Fibroblast of skin of left quadriceps (primary cell): ENCODE measurements at places on chromosomes 7 and 10.

GRCh38 chr10:21814866-21815265 lies 188.7 kb downstream of the DNAJC1 start:
- no peak for DNase-seq

DNA sequence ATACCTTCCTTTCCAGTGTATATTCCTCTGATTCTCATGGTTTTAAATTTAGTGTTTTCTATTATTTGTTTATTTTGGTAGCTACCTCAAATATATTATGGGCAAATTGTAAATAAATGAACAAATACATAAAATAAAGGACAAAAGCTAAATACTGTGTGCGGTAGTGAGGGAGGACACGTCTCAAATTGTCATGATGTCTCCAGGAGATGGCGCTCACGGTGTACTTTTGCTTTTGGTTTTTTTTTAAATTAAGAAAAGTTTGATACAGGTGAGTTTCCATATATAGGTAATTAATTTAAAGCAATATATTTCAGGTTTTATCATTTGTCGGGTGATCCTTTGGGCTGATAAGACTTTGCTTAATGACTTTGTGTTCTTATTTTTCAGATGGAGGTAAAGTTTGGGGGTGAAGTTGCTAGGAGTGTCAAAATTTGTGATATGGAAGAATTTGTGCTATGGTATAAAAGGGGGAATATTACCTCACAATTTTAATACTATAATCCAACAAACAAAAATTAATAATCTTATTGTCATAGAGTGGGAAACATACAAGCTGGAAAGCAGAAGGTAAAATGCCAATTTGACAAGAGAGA lies 68.4 kb upstream of the TMEM229A start:
- DNase-seq = no peak

DNA sequence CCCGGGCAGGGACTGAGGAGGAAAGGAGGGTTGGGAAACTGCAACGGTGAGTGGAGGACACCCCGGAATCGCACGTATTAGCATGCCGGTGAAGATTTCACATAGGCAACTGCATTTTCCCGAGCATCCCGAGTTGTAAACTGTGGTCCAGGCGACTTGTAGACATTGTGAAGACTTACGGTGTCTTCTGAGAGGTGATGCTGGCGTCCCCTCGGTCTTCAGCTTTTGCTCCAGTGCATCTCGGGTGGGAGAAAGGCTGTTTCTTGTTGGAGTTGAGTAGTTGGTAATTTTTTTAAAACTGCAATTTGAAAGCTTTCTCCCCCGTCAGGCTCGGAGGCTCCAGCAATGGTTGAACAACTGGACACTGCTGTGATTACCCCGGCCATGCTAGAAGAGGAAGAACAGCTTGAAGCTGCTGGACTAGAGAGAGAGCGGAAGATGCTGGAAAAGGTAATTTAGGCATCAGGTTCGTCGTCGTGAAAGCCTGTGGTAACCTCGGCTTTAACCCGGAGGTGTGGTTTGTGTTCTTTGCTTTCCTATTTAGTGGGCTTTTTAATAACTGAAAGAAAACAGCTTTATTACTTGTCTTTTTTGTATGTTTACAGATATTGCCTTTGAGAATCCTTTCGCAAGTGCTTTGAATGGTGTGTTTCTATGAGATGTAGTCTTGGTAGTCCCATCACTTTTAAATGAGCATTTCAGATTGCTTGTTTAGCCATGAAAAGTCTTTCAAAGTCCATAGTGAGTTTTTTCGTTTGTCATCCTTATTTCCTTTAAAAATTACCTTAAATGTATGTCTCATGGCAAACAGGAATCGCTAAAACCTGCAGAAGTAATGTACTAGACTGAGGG lies 687 bp downstream of the HELLS start:
- no peak for DNase-seq

DNA sequence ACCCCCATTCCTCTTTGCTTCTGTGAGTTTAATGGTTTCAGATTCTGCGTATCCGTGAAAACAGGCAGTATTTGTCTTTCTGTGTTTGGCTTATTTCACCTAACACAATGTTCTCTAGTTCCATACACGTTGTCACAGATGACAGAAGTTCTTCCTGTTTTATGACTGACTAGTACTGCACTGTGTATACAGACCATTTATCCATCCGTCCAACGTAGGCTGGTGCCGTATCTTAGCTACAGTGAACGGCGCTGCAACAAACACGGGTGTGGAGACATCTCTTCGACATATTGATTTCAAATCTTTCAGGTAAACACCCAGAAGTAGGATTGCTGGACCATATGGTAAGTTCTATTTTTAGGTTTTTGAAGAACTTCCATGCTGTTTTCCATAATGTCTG lies 181.7 kb downstream of the PARD3 start:
- no peak for DNase-seq

- no peak for DNase-seq
Observed at GRCh38 chr10:34766811-34767494, 48.1 kb downstream of the PARD3 start.

- no peak for DNase-seq
Observed at GRCh38 chr7:871900-872537, 4.3 kb upstream of the GET4 start.

DNA sequence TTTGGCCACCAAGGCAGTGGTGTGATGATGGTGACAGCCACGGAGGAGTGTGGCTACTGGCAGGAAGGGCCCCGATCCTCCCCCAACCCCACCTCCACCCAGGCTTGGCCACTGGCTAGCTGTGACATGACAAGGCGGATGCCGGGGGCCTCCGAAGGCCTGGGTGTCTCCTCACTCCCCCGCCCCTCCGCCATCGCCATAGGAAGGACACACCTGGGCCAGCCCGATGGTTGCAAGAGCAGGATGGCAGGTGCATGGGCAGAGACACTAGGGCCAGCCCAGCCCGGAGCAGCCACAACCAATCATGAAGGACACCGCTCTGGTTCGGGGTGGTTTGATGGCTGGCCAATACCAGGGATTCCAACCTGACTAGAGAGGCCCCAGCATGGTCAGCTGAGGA lies 81.0 kb downstream of the PTPRN2 start:
- no peak for DNase-seq

DNA sequence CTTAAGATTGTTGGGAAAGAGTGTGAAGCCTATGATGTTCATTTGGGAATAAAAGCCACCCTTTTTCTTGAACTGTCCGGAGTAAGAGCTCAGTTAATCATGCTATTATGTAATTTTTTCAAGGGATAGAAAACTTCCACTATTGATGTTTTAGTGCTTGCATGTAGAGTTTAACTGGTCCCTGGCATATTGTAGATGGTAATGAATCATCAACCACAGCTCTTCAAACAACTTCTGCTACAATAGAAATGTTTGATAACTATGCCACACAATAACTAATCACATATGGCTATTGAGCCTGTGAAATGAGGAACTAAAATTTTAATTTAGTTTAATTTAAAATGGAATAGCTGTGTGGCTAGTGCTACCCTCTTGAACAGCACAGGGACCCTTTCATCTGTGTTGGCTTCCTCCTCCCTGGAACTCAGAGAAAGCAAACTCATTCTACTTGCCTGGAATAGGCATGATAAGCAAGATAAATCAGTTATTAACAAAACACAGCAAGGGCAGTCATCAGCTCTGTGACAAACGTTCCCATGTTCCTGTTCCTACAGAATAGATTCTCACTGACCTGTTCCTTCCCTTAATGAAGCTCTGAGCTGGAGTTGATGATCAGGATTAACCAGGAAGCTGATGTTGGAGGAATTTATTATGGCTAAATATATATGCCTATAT lies 4.9 kb upstream of the SRI start:
- no peak for DNase-seq

DNA sequence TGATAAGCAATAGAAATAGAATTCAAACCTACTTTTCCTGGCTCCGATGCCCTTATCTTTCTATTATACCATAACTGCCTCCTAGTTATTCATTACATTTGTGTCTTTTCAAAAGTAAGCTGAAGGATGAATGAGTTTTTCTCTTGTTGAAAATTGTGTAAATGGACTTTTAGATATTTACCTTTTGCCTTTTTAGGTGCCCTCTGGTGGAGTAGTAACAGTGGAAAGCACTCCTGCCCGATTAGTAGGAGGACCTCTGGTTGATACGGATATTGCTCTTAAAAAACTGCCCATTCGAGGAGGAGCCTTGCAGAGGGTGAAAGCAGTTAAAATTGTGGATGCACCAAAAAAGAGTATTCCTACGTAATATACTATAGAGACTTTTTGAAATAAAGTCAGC lies 11.2 kb downstream of the FAM237B start:
- no peak for DNase-seq

DNA sequence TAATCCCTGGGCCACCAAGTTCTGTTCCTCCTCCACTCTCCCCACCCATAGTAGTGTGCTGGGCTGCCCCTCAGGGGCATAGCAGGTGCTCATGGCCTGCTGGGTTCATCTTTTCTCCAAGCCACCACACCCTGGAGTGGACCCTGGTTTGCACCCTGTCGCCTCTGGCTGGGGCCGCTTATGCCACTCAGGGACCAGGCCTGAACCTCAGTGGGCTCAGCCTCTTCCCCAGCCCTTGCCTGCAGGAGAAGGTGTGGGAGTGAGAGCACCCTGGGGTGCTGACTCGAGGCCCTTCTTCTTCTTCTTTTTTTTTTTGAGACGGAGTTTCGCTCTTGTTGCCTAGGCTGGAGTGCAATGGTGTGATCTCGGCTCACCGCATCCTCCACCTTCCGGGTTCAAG lies 10.2 kb downstream of the CLIP2 start:
- no peak for DNase-seq

DNA sequence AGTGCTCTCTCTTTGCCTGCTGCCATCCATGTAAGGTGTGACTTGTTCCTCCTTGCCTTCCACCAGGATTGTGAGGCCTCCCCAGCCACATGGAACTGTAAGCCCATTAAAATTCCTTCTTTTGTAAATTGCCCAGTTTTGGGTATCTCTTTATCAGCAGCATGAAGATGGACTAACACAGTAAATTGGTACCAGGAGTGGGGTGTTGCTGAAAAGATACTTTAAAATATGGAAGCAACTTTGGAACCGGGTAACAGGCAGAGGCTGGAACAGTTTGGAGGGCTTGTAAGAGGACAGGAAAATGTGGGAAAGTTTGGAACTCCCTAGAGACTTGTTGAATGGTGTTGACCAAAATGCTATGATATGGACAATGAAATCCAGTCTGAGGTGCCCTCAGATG lies 63.8 kb upstream of the PPP1R9A start:
- no peak for DNase-seq

- DNase-seq = peak; percentile 68
Observed at GRCh38 chr7:47513741-47514241, 68.1 kb downstream of the TNS3 start.

DNA sequence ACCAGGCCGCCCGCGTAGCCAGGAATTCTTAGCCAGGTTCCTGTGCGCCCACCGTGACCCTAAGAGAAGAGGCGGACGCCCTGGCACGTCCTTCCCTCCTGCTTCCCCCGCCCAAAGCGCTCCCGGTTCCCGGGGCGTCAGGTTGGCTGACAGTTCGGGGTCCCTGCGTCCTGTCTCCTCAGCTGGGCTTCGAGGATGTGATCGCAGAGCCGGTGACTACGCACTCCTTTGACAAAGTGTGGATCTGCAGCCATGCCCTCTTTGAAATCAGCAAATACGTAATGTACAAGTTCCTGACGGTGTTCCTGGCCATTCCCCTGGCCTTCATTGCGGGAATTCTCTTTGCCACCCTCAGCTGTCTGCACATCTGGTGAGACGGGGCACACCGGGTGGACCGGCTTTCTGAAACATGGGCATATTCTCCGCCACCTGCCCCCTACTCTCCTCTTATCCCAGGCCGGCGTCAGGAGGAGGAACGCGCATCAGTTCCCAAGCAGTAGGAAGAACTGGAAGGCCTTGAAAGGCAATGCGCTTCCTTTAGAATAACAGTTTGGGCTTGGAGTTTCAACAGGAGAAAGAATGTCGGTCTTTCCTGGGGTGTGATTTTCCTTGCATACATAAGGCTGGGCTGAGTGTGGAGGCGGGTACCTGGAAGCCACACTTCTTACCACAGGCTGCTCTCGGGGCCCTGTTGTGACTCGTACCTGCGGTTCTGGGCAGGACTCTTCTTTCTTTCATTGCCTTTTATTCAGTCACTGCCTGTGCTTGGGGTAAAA lies 728 bp downstream of the CAV2 start:
- no peak for DNase-seq

- no peak for DNase-seq
Observed at GRCh38 chr7:25333296-25333928, 105.1 kb upstream of the NPVF start.

- no peak for DNase-seq
Observed at GRCh38 chr10:84026821-84027257, 112.5 kb upstream of the GHITM start.

DNA sequence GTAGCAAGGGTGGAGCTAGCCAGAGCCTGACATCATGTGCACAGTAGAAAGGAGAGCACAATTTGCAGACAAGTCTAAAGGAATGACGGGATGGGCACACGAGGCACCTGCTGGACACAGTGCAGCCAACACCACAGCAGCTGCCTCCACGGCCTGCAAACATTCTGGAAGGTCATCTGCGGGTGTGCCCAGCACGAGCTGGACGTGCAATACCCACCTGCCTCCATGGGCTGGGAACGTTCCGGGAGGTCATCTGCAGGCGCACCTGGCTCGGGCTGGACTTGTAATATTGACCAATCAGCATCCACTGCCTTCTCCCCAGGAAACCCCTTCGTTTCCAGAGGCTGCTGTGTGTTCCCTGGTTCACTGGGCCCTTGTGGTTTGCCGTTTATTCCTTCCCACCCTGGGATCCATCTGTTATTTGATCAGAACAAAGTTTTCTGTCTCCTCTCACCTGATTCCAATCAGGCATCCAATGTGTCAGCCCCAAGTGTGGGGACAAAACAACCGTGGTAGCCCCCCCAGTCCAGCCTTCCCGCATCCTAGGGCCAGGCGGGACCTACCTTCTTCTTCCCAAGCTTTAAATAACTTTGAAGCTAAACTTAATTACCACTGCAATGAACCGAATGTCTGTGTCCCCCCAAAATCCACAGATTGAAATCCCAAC lies 243.4 kb upstream of the PPP2R2D start:
- no peak for DNase-seq

- no peak for DNase-seq
Observed at GRCh38 chr10:70481105-70481504, 2.5 kb downstream of the PALD1 start.

DNA sequence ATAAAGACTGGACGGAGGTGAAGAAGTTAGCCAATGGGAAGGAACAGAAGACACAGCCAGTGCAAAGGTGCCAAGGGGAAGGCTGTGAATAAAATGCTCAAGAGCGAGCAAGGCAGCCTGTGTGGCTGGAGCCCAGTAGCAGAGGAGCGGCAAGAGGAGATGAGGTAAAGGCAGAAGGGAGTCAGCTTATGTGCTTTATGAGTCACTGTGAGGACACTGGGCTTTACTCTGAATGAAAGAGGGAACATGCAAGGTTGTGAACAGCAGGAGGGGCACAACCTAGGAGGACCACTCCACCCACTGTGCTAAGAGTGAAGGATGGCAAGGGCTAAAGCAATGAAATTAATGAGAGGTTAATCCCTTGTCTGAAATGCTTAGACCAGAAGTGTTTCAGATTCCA lies 129.0 kb upstream of the ODAD2 start:
- DNase-seq = no peak

GRCh38 chr10:123835575-123835974 lies 56.0 kb downstream of the CPXM2 start:
- no peak for DNase-seq

GRCh38 chr10:61911425-61911824 lies 9.9 kb downstream of the ARID5B start:
- DNase-seq = no peak

- no peak for DNase-seq
Observed at GRCh38 chr7:70925411-70926115, 206.4 kb upstream of the GALNT17 start.

GRCh38 chr7:93463764-93464163 lies 110.8 kb downstream of the CALCR start:
- DNase-seq = no peak
